ENCODE measurements at places on chromosomes 6 and 20.

- no peak for DNase-seq
Observed at GRCh38 chr6:114084327-114084890, 113.5 kb upstream of the HDAC2 start.

GRCh38 chr6:43242908-43243663 lies at the start of gene TTBK1:
TSS of gene TTBK1 (plus strand) at chr6:43243481. CDS start at chr6:43246661, 3,180 bp downstream.
- DNase-seq: no peak

GRCh38 chr20:17960927-17961586 lies 7.5 kb downstream of the SNX5 start:
- DNase-seq: no peak

- DNase-seq: peak; percentile 96
Observed at GRCh38 chr6:21987501-21987957, 309.3 kb downstream of the PRL start.

DNA sequence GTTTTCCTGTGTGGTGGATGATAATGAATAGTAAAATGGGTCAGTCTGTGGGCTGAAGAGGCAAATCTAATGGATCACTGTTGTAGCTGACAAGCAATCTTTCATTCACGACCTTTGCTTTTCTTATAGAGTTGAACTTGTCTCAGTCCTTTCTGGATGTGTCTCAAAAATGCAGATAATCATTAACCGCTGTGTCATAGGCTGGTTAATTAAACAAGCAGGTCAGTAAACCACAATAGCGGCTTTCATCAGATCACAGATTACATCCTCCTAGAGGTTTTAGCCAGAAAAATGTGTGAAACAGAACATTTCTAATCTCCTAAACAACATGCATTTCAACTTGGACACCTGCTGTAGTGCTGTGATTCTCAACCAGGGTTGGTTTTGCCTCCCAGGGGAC lies 2.5 kb upstream of the METTL24 start:
- no peak for DNase-seq

GRCh38 chr20:50256577-50256976 lies 65.9 kb downstream of the CEBPB start:
- DNase-seq: no peak

DNA sequence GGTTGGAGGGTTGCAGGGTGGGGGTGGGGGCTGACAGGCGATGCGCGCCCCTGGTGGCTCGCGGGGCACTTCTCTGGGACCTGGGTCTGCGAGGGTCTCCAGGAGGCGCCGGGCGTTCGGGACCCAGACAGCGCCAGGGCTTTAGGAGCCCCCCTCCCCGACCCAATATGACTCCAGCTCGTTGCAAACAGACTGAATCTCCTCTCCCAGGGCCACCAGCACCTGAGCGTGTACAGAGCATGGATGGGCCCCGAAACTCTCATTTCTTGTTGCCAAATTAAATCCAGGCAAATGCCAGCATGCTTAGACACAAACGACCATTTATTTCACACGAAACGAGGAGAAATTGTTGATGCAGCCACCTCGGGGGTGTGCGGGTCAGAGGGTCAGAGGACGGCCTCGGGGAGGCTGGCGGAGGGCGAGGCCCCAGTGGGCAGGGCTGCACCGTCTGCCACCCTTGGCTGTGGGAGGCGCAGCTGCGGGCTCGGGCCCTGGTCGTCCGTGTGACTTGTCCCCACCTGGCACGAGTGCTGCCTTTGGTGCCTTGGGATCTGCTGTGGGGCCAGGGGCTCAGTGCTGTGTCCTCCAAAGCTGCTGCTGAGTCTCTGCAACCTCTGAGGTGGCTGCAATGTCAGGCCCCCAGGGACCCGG lies 20.9 kb upstream of the GATA5 start:
- DNase-seq: no peak

DNA sequence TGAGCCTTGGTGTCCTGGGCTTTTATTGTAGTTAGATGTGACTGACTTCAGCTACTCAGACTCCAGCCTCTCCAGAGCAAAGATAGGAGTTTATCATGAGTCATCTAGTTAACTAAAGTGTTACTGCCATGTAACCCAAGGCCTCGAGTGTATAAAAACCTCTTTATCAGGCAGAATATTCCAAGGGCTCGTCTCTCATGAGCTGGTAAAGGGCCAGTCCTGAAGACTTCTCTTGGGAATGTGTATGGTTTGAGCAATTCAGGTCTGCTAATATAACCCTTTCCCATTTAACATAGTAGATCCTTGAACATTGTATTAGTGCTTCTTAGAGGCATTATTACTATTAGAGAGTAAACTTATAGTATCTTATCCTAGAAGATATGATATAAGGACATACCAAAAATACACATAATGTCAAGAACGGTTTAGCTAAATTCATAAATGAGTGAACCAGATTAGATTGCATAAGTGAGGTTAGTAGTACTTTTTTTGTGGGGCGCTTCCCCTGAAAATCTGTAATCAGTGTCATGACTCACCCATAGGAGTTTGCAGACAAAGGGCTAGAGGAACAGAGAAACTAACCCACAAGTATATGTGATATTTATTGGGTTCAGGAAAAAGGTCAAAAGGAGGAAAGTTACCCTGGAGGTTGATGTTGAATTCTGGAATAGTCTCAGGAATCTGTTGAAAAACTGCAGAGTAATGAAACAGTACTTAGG lies 16.0 kb downstream of the DSE start:
- DNase-seq: no peak

- DNase-seq: no peak
Observed at GRCh38 chr6:104704191-104704590, 155.5 kb downstream of the HACE1 start.

DNA sequence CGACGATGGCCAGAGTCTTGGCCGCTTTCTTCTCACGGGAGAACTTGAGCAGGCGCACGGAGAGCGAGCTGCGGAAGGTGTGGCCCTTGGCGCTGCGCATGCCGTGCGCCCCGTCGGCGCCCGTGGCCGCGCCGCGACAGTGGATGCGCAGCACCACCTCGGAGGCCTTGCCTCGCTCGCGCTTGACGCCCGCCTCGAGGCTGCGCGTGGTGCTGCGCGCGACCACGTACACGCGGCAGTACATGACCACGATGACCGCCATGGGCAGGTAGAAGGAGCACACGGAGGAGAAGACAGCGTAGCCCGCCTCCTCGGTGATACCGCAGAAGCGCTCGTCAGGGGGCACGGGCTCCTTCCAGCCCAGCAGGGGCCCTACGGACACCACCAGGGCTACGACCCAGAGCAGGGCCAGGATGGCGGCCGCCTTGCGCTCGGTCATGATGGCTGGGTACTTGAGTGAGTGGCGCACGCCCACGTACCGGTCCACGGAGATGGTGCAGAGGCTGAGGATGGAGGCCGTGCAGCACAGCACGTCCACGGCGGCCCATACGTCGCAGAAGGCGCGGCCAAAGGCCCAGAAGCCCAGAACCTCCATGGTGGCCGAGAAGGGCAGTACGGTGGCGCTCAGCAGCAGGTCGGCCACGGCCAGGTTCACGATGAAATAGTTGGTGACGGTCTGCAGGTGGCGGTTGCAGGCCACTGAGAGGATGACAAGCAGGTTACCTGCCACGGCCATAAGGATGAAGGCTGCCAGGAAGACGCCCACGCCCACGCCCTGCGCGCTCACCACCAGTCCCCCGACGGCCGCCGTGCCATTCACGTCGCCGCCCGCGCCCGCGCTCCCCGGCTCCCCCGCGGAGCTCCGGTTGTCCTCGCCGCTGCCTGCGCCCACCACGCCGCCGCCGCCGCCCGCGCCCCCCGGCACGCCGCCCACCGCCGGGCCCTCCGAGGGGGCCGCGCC lies 232.8 kb upstream of the RNF24 start:
- DNase-seq: no peak

Measured in non-pigmented ciliary epithelial cell (primary cell).